ENCODE measurements at places on chromosomes 1 and 21.

DNA sequence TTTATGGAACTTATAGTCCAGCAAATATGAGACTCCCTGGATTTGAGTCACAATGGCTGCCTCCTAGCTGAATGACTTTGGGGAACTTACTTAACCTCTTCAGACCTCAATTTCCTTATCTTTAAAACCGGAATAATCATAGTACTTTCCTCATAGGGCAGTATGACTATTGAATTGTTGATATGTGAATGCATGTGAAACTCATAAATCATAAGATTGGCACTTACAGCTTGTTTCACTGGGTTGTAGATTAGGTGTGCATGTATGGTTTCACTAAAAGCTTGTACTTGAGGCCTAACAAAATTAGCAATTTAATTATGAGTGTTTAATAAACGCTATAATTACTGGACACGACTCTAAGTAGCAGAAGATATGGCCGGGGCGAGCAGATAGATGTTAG, 72.5 kb downstream of the ST6GALNAC5 start:
- no peak for DNase-seq

DNA sequence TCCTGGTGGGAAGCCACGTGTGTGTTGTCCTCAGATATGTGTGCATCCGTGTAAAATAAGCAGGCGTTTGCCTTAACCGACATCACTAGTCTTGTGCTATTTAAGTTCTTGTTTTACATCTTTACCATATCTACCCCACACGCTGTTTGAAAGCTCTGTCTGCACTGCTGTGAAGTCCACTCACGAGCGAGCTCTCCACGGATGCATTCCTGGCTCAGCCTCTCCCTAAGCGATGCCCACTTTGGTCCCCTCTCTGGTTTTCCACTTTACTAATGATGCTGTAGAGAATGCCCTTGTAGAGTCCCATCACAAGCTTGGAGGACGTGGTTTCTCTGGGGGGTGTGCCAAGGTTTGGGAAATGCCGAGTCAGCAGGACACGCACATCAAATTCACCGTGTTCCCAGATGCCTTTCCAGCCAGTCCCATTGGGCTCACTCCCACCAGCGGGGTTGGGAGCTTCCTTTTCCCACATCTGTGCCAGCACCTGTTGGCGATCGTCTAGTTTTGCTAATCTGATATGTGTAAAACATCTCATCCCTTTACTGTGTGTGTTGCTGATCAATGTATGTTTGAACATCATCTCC, 43.8 kb downstream of the ACTL8 start:
- no peak for DNase-seq

DNA sequence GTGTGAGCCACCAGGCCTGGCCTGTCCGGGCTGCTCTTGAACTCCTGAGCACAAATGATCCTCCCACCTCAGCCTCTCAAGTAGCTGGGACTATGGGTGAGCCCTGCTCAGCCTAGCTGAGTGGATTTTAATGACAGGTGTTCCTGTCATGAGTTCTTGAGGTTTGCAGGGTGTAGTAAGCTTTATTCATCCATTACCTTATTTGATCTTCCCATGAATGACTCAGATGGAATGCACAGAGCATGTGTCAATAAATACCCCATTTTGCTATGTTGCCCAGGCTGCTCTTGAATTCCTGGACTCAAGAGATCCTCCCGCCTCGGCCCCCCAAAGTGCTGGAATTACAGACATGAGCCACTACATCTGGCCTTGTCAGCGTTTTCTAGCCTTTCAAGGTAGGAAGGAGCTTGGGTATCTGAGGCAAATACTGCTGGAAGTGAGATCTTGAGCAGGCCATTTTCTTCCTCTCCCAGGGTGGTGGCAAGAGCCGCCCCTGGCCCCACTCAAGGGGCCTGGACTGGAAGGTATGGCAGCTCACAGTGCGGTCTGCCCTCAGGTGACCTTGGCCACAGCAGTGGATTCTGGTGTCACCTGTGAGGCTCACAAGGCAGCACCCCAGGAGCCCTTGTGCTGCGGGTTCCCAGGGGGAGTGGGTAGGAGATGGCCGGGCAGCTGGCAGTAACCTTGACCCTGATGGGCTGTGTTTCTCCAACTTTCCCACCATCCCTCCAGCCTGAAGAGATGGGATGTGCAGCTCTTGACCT, 20.0 kb downstream of the PIK3CD start:
- DNase-seq: no peak

GRCh38 chr1:5769146-5769545, 223.1 kb downstream of the NPHP4 start:
- no peak for DNase-seq

GRCh38 chr21:38669186-38669585, 136.5 kb upstream of the ETS2 start:
- no peak for DNase-seq

DNA sequence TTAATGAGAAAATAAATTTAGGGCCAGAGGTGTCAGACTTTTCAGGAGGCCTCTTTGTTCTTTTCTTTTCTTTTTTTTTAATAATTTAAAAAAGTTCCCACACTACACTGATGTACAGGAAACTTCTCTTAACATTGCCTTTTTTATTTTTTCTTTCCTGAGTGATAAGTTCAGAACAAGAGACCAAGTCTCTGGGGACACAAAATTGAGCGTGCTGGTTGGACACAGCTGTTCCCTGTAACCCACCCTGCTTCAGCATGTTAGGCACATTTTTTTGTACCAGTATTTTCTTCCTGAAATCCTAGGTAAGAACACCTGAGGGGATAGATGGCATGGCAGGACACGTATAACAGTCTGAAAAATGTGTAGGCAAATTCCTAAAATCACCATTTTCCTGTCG, 50.1 kb downstream of the PBX1 start:
- no peak for DNase-seq

- no peak for DNase-seq
These were observed 56.8 kb upstream of the CSF3R start for GRCh38 chr1:36539526-36539925.

DNA sequence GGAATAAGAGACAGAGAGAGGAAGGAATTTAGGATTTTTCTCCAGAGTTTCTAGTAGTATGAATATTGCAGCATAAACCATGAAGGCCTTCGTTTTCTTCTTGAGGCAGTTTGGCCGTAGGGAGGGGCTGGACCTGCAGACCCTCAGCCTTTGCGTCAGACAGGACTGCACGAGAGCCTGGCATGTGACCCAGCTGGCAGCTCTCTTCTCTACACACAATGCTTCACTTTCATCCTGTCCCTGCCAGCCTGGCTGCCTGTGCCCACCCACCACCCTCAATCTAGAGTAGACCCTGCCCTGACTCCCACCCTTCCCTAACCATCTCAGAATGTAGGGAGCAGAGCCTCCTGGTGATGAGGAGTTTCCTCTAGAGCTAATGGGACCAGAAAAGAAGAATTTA, 1.6 kb downstream of the CA14 start:
- DNase-seq: no peak

GRCh38 chr1:6353955-6354658, 39.5 kb downstream of the ACOT7 start:
- DNase-seq: no peak

- DNase-seq: no peak
These were observed 8.6 kb downstream of the ST6GALNAC3 start for GRCh38 chr1:76083189-76083588.

DNA sequence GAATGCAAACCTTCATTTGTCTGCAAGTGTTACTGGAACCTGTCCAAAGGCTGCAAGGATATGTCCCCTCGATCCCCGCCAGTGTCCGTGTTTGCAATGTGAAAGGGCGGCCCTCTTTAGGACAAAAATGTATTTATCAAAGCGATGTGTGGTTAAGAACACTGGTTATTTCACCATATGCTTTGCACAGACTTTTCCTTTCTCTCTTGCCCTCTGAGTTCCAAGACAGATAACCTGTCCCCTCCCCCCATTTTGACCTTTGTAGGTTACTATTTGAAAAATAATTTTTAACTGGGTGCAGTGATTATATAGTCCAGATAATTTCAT, 1.8 kb downstream of the CHRM3 start:
- DNase-seq: no peak

GRCh38 chr1:15128520-15129313, 24.8 kb upstream of the TMEM51 start:
- peak; percentile 42 for DNase-seq

DNA sequence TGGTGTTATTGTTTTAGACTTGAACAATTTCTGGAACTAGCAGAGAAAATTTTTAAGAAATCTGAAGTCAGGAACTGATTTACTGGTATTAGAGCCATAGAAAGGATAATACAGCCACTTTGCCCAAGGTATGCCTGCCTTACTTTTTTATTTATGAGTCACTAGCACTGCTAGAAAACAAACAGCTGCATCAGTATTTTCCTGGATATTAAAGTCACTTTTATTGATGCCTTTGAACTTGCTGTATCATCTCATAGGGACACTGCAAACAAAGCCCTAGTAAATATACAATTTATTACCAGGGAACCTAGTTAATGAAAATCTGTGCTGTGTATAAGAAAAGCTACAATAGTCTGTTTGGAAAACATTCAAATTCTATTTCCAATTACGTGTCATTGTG, 490.8 kb upstream of the TMPRSS15 start:
- DNase-seq: no peak

- DNase-seq: no peak
These were observed 164.1 kb upstream of the POGK start for GRCh38 chr1:166675213-166675612.

GRCh38 chr1:27368869-27369582, 2.3 kb upstream of the MAP3K6 start:
- no peak for DNase-seq

DNA sequence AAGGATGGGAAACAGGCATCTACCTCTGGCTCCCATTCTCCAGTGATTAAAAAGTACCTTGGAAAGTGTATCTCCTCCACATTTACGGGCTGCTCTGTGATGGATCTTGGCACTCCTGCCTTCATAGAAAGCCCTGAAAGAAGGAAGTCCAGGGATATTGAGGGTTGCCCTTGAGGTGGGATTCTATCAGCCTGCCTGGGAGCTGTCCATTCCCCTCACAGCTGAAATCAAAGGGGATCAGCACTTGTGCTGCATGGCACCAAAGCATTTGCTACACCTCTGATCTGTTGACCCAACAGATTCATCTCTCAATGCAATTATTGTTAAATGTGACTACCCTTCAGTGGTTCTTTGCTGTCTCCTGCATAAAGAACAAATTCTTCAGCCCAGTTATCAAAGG, 442.0 kb upstream of the RUNX1 start:
- no peak for DNase-seq

DNA sequence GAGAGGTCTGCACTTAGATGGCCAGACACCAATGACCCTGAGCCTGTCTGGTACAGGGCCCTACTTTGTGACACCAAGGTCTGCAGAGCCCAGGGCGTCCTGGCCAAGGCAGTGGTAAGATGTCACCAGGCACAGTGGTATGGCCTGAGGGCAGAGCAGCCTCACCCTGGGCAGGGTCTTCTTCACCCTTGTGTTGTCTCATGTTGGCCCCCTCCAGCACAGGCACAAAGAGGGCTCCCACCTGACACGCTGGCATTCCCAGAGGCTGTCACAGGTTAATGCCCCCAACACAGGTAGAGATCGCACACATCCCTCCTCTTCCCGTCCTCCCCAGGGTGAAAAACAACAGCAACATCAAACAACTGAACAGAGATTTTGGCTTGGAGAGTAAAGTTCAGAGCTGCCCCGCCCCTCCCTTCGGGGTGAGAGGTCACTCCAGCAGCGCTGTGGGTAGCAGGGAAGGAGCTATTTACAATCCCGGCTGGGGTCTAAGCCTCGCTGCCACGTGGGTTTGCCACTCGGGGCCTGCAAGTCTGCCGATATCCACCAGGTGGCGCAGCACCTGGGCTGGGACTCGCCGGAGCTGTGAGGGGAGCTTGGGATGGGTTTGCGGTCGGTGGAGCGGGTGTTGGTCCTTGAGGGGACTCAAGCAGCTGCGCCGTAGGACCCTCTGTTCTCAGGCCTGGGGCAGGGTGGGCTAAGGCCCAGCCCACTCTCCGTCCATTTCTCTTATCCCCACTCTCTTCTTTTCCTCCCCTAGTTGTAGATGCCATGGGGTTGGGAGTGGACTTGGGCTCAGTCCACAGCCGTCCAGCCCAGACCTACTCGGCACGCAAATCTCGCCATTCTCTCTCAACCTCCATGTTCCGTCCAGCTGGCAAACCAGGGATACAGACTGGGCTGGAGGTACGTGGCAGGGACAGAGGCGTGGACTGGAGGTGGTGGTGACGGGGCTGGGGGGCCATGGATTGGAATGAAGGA, 12.7 kb downstream of the EFNA3 start:
- peak; percentile 76 for DNase-seq

- DNase-seq: no peak
These were observed 7.9 kb downstream of the SPSB1 start for GRCh38 chr1:9300573-9300972.

DNA sequence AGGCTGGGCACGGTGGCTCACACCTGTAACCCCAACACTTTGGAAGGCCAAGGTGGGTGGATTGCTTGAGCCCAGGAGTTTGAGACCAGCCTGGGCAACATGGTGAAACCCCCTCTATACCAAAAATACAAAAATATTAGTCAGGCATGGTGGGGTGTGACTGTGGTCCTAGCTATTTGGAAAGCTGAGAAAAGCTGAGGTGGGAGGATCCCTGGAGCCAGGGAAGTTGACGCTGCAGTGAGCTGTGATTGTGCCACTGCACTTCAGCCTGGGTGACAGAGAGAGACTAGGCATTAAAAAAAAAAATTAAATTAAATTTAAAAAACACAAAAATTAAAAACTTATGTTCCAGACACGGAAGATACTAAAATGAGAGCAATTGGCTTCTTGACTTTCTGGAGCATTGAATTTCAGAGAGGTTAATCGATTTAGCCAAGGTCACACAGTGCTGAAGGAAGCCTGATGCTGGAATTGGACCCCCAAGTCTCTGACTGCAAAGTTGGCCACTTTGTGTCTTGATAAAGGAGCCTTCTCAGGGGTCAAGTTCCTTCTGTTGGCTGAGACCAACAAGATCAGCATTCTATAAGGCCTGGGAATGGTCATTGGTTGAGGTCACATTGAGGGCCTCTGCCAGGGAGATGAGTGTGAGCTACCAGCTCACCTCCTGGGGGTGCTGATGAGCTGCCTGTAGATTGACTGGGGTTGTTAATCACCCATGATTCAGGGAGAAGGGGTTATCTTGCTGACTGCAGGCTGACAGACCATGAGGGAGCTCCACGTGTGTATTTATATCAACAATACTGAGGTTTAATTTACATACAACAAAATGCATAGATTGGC, 54.3 kb downstream of the RPS6KA1 start:
- no peak for DNase-seq

GRCh38 chr1:23178950-23179349, 10.3 kb upstream of the LUZP1 start:
- no peak for DNase-seq

GRCh38 chr1:40314721-40315238, 2.3 kb downstream of the COL9A2 start:
- DNase-seq: no peak

- DNase-seq: no peak
These were observed 262.6 kb downstream of the CAMTA1 start for GRCh38 chr1:7047866-7048265.

- DNase-seq: no peak
These were observed 16.6 kb downstream of the MYOM3 start for GRCh38 chr1:24095140-24095859.
